ENCODE measurements at places on chromosomes 2 and 18. TPM values are rescaled to one million over a fixed set of nuclear protein-coding genes. Genes with fewer than 3 reads are reported as not detected.

GRCh38 chr2:239880396-239880795, 144.7 kb downstream of the NDUFA10 start:
- H3K4me1 ChIP-seq: no peaks in the 10 kb centered on the region
- DNase-seq: no peak
- no peaks in the 10 kb centered on the region for H3K36me3 ChIP-seq
- no peak overlapping the region for H3K27ac ChIP-seq

DNA sequence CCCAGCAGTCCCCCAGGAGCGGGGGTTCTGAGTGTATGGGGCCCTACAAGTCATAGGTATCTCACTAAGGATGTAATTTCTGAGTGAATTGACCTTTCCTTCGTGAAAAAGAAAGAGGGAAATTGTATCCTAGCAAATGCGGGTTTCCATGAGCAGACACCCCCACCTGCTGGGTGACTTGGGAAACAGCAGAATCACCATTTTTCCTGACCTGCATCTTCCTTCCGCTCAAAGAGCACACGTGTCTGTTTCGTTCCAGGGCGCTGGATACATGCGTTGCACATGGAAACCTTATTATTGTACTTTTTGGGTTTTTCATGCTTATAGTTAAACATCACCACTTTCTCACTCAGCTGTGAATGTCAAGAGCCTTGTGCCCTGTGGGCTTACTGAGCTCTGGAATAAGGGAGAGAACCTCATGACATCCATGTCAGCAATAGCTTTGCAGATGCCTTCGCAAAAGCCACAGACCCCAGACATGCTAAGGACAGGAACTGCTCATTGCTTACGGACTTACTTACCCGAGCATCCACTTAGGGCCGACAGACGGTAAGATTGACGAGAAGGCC, 132.8 kb downstream of the TPO start:
- H3K27me3 ChIP-seq: no peaks in the 10 kb centered on the region
- H3K27ac ChIP-seq: no peak overlapping the region
- no peak overlapping the region for H3K4me3 ChIP-seq
- no peaks in the 10 kb centered on the region for H3K4me1 ChIP-seq
- H3K36me3 ChIP-seq: no peaks in the 10 kb centered on the region
- peak; percentile 31 for DNase-seq

GRCh38 chr2:169320561-169320960, 41.8 kb downstream of the LRP2 start:
- no peak overlapping the region for H3K4me3 ChIP-seq
- H3K27me3 ChIP-seq: no peaks in the 10 kb centered on the region
- H3K36me3 ChIP-seq: no peaks in the 10 kb centered on the region
- H3K27ac ChIP-seq: no peak overlapping the region
- no peak for DNase-seq

- DNase-seq: no peak
- H3K27ac ChIP-seq: no peak overlapping the region
- H3K27me3 ChIP-seq: no peaks in the 10 kb centered on the region
These were observed 118.1 kb downstream of the KLHL29 start for GRCh38 chr2:23503097-23503496.

The LONRF2 gene
- 0.05 TPM for total RNA-seq

The SERPINB12 gene
- not detected for total RNA-seq

All from naive thymus-derived CD4-positive, alpha-beta T cell (primary cell).